Activated naive CD4-positive, alpha-beta T cell treated with anti-CD3 and anti-CD28 coated beads, Interleukin-2, amount 50 U/mL, for 72 hours (primary cell): ENCODE measurements at places on chromosomes 7 and 10. TPM values are rescaled to one million over a fixed set of nuclear protein-coding genes. Genes with fewer than 3 reads are reported as not detected.

NAT16 gene
- total RNA-seq = not detected

ANKRD1 gene
- total RNA-seq = not detected

DNA sequence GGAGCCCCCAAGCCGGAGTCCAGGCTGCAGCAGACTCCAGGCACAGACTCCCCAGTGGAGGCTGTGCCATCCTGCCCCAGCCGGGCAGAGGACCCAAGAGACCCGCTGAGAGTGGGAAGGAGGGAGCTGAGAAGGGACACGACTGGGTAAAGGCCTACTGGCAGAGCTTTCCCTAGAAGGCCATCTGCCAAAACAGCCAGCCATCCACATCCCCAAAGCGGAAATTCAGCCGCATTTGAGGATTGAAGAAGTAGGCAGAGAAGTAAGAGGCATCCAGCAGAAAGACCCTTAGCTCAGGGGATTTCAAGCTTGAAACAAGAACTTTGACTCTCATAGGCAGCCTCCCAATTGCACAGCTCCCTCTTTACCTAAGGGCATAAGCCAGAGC is 857 bp downstream of the CPXM2 start:
- no peak for DNase-seq

- no peak for DNase-seq
Measured at GRCh38 chr7:111380945-111381344, 181.3 kb downstream of the IMMP2L start.

C1QL3 gene
- 0.20 TPM for total RNA-seq

INMT gene
- not detected for total RNA-seq

GPR85 gene
- not detected for total RNA-seq

DNA sequence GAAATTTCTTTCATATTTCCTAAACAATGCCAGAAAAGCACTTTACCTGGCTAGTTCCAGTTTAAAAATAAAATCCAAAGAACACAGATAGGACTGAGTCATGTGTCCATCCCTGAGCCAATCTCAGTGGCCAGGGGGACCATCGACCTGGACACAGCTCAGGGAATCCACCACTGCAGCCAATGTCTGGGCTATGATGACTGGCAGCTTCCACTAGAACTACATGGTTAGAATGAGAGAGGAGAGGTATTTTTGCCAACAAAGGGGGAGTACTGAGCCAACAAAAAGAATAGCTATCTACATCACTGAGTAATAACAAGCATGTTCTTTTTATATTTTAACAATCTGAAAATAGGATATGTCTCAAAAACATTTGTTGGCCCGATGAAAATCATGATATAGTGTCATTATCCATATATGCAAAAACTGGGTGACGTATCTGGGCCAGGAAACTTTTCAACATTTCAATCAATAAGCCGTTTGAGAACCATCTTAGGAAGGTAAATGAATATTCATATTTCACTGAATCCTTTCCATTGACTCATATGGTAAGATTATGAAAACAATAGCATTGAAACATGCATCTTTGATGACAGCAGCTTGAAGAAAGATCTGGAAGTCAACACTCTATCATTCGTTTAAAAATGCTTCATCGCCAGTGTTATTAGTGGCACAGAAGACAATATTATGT is 104.0 kb downstream of the TPK1 start:
- DNase-seq = no peak

DNA sequence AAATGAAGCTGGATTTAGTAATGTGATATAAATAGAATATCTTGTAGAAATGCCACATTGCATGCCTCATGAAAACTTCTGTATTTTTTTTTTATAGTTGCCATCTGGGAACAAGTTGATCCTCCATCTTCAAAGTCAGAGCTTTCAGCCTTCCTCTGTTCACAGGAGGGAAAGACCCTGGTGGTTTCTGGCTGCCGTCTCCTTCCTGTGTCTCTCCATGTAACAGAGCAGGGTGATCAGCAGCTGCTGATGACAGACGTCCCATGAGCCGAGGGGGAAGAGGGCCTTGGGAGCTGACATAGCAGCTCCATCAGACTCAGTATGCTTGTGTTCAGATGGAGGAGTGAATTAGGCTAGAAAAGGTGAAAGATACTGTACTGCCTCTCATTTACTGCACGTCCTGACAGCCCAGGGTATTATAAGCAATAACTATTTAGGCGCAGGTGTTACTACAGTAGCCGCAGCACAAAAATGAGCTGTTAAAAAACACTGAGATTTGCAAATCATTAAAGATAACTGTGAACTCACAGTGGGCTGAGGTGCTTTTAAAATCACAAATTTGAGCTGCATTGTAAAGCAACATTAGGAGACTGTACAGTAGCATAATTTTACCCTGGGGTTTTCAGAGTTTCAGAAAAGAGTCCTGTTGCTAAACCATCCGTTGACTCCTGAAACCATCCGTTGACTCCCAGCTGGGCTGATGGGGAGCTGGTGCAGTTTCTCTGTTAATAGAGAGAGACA is 103.3 kb downstream of the CFAP58 start:
- no peak for DNase-seq

DNA sequence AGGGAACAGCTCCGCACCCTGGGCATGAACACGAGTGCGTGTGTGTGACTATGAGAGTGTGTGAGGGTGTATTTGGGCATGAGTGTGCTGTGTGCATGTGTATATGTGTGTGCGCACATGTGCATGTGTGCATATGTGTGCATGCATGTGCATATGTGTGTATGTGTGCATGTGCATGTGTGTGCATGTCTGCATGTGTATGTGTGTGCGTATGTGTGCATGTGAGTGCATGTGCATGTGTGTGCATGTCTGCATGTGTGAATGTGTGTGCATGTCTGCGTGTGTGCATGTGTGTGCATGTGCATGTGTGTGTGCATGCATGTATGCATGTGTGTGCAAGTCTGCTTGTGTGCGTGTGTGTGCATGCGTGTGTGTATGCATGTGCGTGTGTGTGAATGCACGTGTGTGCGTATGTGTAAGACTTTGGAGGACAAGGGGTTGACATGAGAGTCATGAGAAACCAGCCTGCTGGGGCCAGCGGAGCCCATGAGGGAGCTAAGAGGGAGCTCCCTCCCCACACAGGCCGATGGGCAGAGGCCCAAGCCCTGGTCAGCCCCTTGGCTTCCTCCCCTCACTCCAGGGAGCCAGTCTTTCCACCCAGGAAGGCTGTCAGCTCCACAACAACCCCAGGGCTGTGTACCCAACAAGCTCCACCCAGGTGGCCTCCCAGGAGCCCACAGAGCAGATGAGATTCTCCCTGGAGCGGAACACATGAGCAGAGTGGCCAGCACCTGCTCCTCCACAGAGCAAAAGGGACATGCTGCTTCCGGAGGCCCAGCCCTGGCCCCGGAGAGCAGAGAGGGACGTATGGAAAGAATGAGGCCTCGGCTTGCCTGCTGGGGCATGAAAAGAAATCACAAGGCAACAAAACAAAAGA is 142.5 kb upstream of the PPP2R2D start:
- no peak for DNase-seq

GRCh38 chr10:88896994-88897853 is 17.2 kb downstream of the STAMBPL1 start:
- no peak for DNase-seq

GRCh38 chr10:78224602-78225001 is 190.9 kb downstream of the RPS24 start:
- DNase-seq = no peak

- DNase-seq = no peak
Measured at GRCh38 chr7:93315896-93316295, 83.7 kb downstream of the VPS50 start.

SLC13A1 gene
- total RNA-seq = not detected

GRCh38 chr10:75404815-75405597 is 3.4 kb upstream of the ZNF503 start:
- DNase-seq = no peak

DNA sequence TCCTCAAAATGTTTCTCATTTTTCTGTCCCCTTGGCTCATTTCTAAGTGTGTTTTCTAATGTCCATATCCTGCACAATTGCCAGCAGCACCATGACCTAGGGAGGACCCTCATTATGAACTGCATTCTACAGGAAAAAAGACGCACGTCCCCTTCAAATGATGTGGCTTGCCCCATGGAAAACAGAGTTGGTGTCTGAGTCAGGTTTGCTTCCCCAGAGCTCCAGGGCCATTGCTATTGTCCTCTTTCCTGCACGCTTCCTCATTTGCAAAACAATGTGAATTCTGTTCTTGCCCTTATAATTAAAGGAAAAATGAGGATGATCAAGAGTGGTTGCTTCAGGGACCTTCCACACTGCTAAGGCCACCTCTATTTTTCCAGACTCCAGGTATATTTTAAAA is 14.7 kb upstream of the ASB4 start:
- no peak for DNase-seq

PLXNA4 gene
- total RNA-seq = 0.06 TPM

ZNF117 gene
- 2.8 TPM for total RNA-seq

GRCh38 chr7:75649462-75649861 is 89.3 kb downstream of the HIP1 start:
- no peak for DNase-seq

SLF2 gene
- 34.8 TPM for total RNA-seq

GHRHR gene
- not detected for total RNA-seq

ELN gene
- total RNA-seq = not detected

DNA sequence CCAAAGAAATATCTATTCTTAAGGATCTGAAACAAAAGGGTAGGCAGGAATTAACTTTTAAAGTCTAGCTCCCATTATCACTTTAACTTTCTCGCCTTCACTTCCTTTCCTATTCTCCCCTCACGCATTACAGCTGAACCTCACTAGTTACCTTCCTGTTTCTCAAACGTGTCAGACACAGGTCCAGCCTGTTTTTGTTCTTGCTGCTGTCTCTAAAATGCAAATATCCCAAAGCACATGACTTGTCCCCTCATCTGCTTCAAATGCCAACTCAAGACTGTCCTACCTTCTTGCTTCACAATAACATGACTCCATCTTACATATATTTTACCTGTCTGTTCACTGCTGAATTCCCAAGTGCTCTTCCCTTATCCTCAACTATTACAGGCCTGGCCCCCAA is 17.6 kb downstream of the ZDHHC6 start:
- no peak for DNase-seq

DNA sequence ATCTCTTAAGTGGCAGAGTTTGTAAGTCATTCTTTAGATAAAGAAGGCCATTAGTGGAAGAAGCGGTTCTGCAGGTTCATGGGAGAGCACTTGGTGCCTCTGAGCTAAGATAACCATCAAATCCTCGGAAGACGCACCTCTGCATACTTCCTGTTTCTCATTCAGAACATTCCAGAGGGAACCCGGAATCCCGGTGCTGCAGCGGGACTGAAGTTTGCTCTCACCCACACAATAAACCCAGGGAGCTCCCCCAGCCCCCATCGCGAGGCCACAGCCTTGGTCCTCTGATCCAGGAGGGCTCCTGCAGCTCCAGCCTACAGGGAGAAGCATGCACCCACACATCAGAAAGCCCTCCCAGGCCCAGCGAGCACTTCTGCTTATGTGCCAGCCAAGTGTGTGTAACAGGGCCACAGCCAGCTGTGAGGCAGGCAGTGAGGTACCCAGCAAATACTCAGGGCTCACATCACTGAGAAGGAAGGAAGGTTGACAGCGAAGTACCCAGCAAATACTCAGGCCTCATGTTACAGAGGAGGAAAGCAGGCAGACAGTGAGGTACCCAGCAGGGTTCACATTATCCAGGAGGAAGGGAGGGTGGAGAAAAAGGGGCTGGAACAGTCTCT is 142.4 kb downstream of the DIP2C start:
- no peak for DNase-seq

- DNase-seq = no peak
Measured at GRCh38 chr7:52447581-52448180, 587.8 kb upstream of the POM121L12 start.

DNA sequence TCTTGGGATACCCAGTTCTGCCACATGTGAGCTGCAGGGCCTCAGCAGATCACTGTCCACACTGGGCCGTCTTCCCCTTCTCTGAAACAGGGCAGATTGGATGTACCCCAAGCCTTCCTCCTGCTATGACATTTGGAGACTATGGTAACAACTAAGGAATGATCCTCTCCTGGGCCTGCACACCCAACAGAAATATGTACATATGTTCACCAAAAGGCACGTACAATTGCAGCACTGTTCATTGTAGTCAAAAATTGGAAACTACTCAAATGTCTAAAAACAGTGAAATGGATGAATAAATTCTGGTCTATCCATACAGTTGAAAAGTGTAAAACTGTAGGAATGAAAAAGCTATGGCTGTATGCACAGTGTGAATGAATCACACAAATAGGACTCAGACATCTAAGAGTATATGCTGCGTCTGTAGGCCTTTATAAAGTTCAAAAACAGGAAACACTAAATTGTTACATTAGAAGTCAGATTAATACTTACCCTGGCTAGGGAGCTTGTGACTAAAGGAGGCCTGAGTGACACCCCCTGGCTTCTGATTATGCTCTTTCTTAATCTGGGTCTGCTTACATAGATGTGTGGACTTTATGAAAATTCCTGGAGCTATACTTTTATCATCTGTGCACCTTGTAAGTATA is 16.1 kb upstream of the XPNPEP1 start:
- no peak for DNase-seq

CPA2 gene
- not detected for total RNA-seq

AKR1E2 gene
- 7.5 TPM for total RNA-seq
